Right renal pelvis (tissue), 4 donors: ENCODE measurements at places on chromosomes 5 and 9.

GRCh38 chr9:130239363-130239695 is 26.2 kb upstream of the HMCN2 start:
- no peak for DNase-seq

DNA sequence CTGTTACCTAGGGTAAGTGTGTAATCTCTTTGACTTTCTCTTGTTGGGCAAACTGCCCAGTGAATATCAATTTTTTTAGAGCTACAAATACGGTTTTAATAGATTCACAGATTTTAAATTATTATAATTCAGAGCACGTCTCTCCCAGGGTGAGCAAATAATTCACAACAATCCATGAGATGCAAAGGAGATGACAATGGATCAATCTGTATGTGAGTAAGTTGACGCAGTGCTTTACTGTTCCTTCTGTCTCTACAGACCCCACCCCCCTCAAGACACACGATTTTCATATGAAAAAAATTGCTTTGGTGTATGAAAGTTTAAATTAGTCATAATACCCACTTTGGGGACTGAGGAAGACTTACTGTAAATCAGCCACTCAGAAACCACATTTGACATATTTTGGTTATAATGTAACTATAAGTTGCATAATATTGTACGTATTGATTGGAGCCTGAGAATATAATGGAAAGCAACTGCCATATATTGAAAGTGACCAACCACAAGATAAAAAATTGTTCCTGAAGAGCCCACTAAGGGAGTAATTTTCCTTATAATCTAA is 201.7 kb downstream of the BNC2 start:
- DNase-seq: no peak

DNA sequence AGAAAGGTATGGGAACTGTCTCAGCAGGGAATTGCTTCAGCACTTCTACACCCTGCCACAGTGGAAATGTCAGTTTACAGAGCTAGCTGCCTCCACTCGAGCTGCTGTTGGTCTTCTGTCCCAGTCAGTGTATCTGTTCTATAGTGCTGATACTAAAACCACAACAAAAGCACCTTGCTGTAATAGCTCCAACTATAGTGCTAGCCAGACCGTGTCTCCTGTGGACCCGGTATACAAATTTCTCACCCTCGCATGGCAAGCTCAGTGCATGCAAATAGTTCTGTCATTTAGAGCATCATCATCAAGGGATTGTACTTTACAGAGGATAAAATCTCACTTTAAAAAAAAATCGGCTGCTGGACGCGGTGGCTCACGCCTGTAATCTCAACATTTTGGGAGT is 51.5 kb upstream of the IQGAP2 start:
- no peak for DNase-seq

GRCh38 chr5:124748687-124749594 is 2.5 kb upstream of the ZNF608 start:
- DNase-seq: peak; percentile 78

DNA sequence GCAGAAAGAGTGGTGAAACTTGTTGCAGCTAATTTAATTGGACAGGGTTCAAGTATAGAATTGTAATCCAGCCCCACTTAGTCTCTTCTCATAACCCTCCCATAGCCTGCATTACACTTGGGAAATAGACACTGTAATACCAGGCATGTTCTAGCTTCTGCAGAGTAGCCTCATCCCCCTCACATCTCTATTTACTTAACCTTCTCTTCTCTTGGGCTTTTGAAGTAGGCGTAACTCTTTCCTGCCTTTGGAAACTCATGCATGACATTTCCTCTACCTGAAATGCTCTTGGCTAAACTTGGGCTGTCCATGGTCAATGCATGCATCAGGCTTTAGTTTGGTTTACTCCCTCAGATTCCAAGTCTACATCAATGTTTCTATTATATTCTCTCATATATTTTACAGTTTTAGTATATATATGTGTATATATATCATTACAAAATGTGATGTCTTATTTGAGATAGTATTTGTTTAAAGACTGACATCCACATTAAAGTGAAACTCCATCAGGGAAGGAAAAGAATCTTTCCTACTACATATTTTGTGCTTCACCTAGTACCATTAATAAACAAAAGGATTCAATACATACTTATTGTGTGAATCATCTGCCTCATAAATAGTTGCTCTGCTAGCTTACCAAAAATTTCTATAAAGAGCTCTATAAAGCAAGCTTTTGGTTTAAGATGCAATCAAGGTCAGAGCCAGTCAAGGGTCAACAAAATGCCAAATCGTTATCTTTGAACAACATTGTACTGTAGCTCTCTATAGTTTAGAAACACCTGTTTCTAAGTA is 1158.0 kb downstream of the MAT2B start:
- no peak for DNase-seq

GRCh38 chr5:18375641-18376040 is 741.4 kb downstream of the TAF11L14 start:
- DNase-seq: no peak

- DNase-seq: no peak
These were observed 969.7 kb upstream of the CDH10 start for GRCh38 chr5:25614466-25614865.

DNA sequence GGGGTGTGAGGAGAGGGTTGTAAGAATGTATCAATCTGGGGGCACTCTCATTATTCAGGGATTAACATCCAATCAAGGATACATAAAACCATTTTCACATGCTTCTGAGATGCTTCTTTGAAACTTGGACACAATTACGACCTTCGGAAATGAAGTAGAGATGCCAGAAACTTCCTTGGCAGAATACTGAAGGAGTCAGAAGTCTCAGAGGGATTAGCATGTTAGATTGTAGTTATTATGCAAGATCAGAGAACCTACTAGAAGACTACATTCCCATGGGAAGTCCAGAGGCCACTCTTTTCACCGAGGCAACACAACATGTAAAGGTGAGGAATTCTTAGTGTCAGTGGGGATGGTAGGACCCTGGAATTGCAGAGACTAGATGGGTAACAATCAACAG is 5.1 kb upstream of the SLC22A4 start:
- DNase-seq: no peak

GRCh38 chr9:93829271-93830011 is 125.7 kb downstream of the BARX1 start:
- DNase-seq: no peak

DNA sequence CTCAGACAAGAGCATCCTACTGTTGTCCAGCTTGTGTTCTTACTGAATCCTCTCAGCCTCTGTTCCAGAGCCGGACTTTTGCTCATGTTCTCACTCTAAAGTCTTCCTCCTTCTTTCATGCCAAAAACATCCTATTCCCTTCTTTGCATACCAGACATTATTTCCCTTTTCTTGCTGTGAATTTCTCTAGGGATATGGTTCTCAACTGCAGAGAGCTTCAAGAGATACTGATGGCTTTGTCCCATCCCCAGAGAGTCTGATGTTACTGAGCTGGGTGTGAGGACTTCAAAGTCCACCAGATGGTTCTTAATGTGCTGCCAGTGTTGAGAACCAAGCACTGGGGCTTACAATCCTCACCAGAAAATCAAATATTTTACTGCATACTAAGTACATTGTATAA is 98.6 kb upstream of the FER start:
- DNase-seq: no peak

GRCh38 chr5:60362158-60362557 is 337.8 kb downstream of the DEPDC1B start:
- DNase-seq: no peak

DNA sequence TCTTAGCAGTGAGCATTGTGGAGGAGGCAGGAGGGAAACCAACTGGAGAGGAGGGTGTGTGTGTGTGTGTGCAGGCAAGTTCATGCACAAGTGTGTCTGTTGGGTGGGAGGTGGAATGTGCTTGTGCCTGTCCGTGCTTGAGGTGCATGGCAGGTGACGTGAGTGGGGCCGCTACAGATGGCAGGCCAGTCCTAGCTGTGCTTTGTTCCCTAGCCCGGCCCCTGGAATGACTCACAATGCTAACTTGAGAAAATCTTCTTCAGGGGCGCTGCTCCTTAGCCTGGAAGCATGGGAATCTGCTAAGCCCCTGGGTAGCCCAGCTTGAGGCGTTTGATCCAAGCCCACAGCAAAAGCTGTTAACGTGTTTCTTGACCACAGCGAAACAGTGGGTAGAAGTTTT is 25.0 kb upstream of the DMRT2 start:
- no peak for DNase-seq

DNA sequence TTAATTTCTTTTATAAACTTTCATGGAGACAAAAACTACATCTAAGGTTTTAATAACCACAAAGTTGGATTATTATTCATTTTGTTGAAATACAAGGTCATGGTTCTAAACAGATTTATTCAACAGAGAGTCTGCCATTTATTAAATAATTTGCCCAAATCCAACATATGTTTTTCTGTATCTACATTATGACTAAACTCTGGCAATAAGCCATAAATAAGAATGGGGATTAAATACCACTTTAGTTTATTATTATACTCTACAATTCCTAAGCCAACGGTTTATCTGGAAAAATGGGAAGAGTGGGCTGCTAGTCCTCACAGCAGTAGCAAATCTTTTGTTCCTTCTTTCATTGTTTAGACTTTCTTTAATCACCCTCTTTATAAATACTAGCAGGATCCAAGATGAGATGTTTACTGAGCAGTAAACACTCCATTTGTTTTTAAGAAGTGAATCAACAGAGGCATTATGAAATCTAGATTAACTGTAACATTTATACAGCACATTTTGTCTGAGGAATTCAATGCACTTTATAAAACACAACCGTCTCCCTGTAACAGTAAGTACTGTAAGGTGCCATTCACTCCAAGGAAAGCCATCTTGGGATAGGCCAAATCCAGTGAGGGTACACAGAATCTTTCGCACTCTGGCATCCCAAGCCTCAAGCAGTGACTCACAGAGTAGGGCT is 89.7 kb downstream of the DROSHA start:
- no peak for DNase-seq

DNA sequence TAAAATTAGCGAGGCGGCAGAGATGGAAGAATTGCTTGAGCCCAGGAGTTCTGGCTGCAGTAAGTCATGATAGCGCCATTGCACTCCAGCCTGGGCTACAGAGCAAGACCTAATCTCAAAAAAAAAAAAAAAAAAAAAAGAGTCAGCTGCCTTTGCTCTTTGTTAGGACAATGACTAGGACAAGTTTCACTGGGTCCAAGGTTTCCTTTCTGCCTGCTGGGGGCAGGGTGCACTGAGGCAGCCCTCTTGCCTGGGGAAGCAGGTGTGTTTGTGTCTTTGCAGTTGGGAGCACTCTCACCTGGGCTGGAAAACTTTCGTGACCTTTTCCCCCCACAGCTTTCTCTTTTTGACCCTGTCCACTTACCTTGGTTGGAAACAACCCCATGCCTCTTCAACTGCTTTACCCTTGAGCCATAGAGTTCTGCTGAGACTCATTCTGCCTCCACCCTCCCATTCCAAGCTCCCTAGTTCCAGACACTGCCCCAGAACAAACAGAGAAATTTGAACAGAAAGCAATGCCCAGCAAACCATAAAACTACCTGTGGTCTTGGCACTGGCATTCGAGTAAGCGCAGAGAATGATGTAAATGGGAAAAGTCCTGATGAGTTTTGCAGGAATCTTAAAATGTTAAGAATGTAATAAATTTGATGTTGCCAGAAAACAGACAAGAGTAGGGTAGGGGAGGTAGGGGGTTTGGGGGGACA is 17.0 kb upstream of the MYO10 start:
- DNase-seq: no peak

DNA sequence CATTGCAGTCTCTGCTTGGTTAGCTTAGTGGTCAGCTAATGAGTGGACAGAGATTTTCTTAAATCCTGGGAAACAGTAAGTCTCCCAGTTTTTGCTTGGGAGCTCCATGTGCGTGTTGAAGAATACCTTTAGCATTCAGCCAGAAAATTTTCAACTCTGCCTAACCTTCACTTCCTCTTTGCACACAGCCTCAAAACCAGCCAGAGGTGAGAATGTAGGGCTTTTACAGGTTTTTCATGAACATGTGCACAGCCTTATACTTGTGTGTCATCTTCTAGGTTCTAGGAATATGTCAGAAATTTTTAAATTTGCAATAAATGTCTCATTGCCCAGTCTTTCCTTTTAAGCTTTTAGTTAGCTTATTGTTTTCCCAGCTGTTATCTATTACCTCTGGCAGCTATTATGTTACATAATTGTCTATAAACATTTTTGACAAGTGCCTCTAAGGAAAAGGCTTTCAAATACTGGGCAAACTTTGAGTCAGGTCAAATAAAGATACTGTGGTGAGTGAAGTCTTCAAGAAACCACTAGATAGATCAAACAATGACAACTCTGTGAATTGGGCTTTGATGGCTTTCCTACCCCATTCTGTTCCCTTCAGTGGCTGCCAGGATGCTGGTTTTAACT is 12.7 kb downstream of the ADGRV1 start:
- no peak for DNase-seq

DNA sequence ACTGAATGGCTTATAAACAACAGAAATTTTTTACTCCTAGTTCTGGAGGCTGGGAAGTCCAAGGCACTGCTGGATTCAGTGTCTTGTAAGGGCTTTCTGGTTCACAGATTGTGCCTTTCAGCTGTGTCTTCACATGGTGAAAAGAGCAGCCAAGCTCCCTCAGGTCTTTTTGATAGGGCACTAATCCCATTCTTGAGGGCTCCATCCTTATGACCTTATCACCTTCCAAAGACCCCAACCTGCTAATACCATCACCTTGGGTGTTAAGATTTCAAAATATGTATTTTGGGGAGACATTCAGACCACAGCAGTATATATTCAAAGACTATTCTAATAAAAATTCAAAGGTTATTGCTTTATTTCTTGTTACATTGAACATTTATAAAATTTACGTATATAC is 16.5 kb upstream of the POC5 start:
- no peak for DNase-seq

DNA sequence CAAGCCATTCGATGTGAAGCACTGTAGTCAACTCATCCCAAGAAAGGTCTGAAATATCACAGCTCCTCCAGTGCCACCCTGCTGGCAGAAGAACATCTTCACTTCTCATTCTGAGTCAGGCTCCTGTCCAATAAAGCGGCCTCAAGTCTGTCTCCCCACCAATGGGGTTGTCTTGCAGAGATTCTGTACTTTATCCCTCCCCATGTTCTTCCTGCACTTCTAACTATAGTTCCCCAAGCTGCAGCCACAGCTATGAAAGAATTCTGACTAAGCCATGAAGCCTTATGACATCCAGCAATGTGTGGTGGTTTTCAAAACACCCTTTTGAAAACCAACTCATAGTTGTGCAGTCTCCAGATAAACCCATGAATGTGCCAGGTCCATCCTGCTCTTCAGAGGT is 6.8 kb downstream of the MACROH2A1 start:
- no peak for DNase-seq
